NCI-H748 treated with DMSO at 0.1 percent for 48 hours (cell line): ENCODE measurements at places on chromosomes 13 and 19.

DNA sequence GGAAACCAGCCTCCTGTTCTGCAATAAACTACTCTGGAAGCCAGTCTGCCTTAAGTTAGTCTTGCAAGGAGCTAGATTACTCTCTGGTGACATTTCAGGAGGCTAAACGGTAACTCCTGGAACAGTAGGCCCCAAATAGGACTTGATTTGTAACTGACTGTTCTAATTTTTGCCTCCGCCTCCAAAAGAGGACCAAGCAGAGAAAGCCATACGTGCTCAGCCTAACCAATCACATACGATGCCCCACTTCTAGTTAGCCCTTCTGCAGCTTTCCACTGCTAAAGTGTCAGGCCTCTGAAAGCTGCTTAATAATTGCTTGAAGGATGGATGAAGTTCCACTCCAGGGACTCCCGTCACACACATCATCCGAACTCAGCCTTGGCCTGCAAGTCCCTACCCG lies 744 bp downstream of the ZNF805 start:
- DNase-seq: no peak

- DNase-seq: no peak
These were observed 36.0 kb downstream of the POLR1D start for GRCh38 chr13:27657724-27658123.

DNA sequence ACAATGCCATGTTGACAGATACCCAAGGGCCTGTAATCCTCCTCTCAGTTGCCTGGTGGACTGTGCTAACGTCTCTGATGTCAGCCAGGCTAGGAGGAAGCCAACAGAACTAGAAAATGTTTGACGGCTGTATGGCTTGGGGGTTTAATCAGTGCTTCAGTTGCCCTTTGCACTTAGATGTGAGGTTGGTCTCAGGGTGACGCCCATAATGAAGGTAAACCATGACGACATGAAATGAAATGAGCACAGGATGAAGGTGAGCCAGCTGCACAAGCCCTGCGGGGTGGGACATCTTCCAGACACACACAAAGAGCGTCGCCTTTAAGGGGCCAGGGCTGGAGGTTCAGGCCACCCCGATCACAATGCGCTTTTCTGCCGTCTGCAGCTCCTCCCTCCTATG lies 127.2 kb downstream of the CRYL1 start:
- DNase-seq: no peak

DNA sequence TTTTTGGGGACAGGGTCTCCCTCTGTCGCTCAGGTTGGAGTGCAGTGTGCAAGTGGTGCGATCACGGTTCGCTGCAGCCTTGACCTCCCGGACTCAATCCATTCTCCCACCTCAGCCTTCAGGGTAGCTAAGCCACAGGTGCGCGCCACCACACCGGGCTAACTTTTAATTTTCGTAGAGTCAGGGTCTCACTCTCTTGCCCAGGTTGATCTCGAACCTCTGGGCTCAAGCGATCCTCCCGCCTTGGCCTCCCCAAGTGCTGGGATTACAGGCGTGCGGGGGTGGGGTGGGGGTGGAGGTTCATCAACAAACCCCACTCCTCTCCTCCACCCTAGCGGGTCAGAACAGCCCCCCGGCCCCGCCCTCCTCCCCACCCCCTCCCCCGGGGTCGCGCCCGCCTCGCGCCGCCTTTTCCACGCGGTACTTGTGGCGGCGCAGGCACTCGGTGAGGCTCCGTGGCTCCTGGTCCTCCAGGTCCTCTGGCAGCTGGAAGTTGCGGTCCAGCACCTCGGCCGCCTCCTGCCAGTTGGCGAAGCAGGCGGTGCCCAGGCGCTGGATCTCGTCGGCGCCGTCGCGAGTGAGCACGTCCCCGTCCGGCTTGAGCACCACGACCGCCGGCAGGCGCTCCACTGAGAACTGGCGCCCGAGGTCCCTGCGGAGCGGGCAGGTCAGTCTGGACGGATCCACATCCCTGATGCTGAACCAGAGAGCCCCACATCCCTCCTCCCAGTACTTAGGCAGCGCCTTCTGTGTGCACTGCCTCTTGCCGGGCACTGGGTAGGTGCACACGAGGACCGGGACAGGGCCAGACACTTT lies 5.2 kb downstream of the NXNL1 start:
- DNase-seq: no peak

DNA sequence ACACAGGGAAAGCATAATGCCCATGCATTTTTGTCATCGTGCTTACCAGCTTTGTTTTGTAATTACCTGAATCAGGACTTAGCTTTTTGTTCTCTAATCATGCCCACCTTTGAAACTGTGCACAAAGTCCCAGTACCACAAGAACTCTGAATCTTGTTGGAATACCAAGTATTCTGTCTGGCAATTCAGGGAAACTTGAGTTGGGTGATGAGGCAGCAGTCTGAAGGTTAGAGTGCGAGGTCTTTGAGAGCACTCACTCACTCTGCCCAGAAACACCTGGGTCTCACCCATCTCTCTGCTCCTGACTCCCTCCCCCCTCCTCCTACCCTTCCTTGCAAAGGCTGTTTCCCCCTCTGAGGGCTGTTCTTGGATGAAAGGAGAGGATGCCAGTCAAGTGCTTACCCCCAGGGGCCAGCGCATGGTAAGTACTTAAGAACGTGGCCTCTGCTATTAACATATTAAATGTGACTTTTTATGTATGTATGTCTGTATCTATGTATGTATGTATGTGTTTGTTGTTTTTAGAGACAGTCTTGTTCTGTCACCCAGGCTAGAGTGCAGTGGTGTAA lies 22.4 kb downstream of the SIPA1L3 start:
- DNase-seq: no peak

DNA sequence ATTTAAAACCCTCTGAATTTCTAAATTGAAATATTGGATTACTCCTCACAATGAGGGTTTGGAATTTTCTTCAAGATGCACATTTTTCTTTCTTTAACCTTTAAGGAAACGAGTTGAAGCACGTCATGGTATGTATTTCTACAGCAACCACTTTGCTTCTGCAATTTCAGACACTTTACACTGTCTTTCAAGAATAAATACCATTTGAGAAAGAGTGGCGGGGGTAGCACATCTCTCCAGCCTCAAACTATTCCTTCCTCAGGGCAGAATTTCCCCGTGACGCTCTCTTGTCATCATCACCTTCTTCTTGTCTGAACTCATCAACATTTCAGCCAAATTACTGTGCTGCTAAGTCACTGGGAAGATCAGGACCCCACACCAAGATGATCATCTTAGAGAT lies 1073.4 kb downstream of the EFNB2 start:
- no peak for DNase-seq

- no peak for DNase-seq
These were observed 91.2 kb downstream of the KATNAL1 start for GRCh38 chr13:30216111-30216510.

GRCh38 chr19:1304197-1304924 lies 18.7 kb downstream of the EFNA2 start:
- DNase-seq: no peak
